ENCODE measurements at places on chromosomes 1 and 21.

DNA sequence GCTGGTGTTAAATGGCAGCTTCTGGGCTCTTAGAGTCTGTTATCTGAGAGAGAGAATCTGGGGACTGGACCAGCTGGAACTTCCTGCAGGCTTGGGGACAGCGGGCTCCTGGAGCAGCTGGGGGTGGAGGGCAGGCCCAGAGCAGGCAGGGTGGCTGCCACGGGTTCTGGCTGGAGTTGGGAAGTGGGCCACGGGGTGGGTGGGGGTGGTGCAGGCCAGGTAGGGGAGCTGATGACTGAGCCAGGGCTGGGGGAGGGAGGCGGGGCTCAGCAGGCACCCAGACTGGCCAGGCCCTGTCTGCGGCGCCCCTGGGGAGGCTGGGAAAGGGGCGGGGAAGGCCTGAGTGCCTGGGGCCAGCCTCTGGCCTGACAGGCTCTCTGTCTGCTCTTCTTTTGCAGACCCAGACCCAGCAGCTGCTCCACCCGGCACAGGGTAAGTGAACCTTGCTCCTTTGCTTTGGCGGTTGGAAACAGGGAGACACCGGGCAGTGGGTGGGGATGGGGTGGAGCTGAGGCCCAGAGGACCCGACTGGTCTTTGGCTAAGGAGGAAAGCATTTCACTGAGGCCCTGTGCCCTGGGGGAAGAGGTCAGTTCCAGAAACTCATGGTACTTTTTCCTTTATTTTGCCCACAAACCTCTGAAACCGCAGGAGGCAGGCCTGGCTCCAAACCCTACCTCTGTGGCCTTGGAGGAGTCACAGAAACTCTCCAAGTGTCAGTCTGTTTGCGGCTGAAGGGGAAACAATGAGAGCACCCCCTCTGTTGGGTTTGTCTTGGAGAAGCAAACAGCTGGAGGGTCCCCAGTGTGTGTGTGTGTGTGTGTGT, 48.8 kb downstream of the ARHGEF10L start:
- ATAC-seq, result no peak

DNA sequence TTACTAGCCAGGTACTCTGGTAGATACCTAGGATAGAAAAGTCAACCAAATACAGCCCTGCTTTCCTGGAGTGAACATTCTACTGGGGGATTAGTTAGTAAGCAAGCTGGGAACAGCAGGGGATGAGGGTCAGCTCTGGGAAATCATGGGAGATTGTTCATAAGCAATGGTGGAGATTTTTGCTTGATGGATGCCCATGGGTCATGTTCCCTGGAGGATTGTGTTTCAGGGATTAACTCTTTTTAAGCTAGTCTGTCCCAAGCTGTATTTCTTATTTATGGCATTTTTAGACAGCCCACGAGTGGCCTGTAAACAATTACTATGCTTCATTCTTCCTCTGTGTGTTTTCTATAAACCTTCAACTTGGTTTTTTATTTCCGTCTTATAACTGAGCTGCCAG, 18.9 kb downstream of the CACHD1 start:
- ATAC-seq, result no peak

GRCh38 chr1:62601457-62601856, 4.1 kb downstream of the ANGPTL3 start:
- ATAC-seq, result no peak

- ATAC-seq, result no peak
Observed at GRCh38 chr1:67664048-67664447, 21.0 kb upstream of the GADD45A start.

DNA sequence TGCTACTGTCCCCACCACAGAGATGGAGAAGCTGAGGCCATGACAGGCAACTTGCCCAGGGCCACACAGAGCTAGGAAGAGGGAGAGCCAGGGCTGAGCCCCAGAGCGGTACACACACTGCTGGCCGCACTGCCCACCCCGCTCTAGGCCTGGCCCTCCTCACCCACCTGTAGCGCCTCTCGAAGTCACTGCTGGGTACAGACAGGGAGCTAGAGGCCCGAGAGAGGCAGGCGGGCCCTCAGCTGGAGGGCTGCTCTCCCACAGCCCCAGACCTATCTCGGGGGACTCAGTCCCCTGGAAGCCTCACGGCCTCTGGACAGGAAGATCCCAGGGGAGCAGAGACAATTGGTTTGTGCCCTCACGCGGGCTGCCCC, 17.3 kb upstream of the PLEKHG5 start:
- no peak for ATAC-seq

DNA sequence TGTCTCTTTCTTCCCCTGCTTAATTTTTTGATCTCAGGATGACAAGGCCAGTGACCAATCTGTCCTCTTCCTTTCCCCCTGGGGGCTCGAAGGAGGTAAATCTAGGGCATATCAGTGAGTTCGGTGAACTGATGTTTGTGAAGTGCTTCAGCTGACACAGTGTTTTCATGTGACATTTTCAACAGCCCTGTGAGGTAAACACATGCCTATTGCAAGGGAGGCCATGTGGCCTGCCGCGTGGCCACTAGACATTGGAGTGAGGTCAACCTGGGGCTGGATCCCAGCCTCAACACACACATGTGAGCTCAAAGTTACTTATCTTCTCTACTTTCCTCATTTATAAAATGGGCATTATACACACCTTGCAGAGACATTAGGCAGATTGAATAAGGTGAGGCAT, 126.3 kb downstream of the PLPP3 start:
- no peak for ATAC-seq

- peak; percentile 10 for ATAC-seq
Observed at GRCh38 chr1:1432951-1433803, 2.3 kb upstream of the VWA1 start.

DNA sequence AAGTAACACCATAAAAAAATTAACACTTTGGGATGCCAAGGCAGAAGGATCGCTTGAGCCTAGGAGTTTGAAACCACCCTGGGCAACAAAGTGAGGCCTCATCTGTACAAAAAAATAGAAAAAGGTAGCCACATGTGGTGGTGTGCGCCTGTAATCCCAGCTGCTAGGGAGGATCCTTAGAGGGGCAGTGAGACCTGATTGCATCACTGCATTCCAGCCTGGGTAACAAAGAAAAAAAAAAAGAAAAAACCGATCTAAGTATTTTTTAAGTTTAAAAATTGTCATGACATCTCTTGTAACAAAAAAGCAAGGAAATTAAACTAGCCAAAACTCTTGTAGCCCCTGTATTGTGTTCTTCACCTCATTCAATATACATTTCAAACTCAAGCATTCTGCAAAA, 39.5 kb downstream of the ZZZ3 start:
- no peak for ATAC-seq

DNA sequence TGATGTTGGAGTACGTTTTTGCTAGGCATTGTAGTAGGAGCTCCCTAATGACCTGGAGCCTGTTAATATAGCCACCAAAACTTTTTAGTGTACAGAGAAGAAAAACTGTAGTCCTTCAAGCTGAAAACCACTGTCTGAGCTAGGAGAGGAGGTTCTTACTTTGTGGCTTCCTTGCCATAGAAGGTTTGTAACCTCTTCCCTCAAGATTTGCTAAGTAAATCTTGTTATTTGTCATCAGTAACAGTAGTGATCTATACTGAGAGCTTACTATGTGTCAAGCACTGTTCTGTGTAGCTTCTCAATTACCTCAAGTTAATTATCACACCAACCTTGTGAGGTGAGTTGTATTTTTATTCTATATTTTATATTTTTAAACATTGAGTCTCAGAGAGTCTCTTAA, 21.2 kb upstream of the LRRC8C start:
- peak; percentile 52 for ATAC-seq

DNA sequence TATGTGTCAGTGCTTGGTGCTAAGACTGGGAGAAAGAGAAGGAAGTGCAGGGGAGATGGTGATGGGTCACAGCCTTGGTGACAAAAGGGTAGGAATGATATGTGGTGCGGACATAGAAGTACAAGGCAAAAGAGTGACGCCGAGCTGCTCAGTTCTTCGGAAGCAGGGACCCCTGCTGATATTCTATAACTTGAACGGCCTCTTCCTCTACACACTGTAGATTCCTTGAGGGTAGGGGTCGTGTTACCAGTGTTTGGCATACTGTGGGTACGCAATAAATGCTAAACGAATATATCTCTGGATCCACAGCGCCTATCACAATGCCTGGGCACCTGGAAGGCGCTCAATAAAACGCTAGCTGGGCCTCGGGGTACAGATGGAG, 488 bp downstream of the DBT start:
- no peak for ATAC-seq

GRCh38 chr1:244545511-244545910, 84.4 kb downstream of the CATSPERE start:
- ATAC-seq, result no peak

GRCh38 chr1:11318982-11319381, 46.0 kb downstream of the UBIAD1 start:
- no peak for ATAC-seq

DNA sequence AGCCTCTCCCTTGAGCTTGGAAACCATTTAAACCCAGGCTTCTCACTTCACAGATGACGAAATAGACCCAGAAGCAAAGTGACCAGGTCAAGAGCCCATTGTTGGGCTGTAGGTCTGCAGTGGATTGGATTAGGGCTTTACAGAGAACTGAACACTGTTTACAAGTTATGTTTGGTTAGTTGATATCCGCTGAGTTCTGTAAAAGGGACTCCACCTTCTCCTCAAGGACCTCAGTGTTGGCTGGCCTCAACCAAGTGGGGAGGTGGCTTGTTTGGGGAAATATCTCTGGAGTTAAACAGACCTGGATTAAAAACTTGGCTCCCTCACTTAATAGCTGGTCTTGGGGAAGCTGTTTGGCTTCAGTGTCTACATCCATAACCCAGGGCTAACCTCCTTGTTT, 88.1 kb downstream of the UCK2 start:
- no peak for ATAC-seq

GRCh38 chr1:201575912-201576311, 37.0 kb downstream of the NAV1 start:
- no peak for ATAC-seq

GRCh38 chr1:37761416-37762095, 3.4 kb downstream of the EPHA10 start:
- ATAC-seq, result no peak

DNA sequence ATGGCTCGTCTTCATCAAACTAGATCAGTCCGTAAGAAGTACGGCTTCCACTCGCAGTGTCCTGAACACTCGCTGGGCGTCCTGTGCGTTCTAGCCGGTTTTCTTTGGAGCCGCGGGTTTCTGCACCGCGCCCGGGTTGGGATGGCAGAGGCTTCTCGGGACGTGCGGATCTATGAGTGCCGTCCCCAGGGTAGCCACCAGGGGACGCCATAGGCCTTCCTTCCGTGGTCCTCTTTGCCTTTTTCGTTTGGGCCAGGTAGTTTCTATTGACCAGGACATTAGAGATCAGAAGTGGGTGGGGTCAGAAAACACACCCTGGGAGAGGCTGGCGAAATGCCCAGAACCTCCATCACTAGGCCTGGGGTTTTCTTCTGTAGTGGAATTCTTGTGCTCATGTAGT, 273.8 kb downstream of the FAM72C start:
- peak; percentile 34 for ATAC-seq

Measured in activated T-helper 17 cell treated with anti-CD3 and anti-CD28 coated beads, Interleukin-2, amount 50 U/mL, for 72 hours (primary cell).